ENCODE measurements at places on chromosomes 2 and 18.

GRCh38 chr2:176582176-176582575 is 312.9 kb downstream of the MTX2 start:
- no peak for DNase-seq

GRCh38 chr2:183011743-183012142 is 26.5 kb downstream of the NCKAP1 start:
- DNase-seq: no peak

GRCh38 chr2:1793001-1793867 is 48.9 kb upstream of the PXDN start:
- no peak for DNase-seq

- no peak for DNase-seq
Observed at GRCh38 chr2:163558251-163559021, 177.4 kb downstream of the FIGN start.

GRCh38 chr2:66836851-66837250 is 401.9 kb downstream of the MEIS1 start:
- no peak for DNase-seq

DNA sequence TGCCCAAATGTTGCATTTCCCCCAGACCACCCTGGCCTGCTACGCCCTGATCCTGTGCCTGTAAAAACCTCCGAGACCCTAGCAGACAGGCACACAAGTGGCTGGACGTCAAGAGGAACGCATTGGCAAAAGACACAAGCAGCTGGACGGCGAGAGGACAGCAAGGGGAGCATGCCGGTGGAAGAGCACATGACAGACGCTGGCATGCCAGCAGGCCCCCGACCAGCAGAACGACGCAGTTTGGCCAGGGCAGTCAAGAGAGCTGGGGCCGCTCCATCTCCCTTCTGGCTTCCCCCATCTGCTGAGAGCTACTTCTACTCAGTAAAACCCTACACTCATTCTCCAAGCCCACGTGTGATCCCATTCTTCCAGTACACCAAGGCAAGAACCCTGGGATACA is 42.1 kb downstream of the SAP130 start:
- no peak for DNase-seq

DNA sequence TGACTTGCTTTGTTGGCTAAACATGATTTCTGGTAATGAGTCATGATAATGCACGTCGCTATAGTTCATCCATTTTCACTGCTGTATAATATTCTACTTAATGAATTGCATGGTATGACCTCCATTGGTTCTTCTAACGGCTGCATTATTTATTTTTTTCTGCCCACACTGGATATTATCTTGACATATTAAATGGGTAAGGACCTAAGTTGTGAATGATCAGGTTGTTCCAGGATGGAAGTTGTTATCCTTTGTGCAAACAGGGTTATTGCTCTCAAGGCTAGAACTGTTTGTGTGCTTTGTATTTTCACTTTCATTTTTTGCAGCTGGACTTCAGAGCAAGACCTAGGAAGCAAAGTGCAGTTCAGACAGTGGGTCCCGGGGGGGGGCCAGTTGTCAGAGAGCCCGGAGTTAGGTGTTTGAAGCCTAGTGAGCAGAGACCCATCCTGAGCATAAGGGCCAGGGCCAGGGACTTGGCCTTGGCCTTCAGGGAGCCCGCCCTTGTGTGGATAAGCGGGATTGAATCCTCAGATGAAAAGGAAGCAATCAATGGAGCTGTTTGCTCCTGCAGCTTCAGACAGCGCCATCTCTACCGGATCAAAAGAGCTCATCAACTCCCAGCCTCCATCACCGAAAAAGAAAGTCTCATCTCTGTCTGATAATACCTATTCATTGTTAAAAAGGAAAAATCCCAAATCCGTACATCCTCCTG is 48.2 kb downstream of the AGAP1 start:
- DNase-seq: no peak

GRCh38 chr2:77521931-77522470 is at the start of gene LRRTM4:
LRRTM4 (minus strand) TSS chr2:77522376.
- DNase-seq: no peak

- DNase-seq: no peak
Observed at GRCh38 chr2:195560209-195560895, 96.7 kb upstream of the SLC39A10 start.

DNA sequence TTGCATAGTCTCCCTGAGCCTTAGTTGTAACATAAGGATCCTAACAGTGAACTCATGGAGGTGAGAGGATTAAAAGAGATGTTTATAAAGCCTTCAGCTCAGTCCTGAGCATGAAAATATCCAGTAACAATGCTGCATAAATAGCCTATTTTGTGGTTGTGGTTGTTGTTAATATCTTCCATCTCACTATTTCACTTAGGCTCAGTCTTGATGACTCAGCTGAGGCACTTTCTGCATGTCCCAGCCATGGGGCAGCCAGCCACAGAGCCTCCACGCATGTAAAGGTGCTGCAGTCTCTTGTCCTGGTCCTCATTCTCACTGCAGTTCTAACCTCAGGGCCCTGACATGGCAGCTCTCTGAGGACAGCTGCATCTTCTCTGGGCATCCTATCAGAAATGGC is 218.8 kb upstream of the PKDCC start:
- no peak for DNase-seq

DNA sequence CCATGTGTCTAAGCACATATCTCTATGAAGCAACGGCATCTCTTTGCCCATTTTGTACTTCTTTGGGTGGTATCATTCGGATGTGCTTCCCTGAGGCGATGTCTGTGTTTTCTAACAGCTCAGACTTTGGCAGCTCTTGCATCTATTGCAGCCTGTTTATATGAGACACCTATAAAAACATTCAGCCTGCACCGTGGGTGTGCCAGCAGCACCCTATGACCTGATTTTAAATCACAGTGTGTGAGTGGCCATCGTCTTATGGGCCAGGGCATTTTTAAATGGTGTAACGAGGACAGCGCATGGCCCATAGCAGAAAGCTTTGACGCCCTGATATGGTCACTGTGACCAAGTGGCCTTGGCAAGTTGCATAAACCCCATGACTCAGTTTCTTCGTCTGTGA is 12.9 kb downstream of the NPAS2 start:
- no peak for DNase-seq

- DNase-seq: no peak
Observed at GRCh38 chr2:14936426-14936825, 303.9 kb downstream of the LRATD1 start.

- DNase-seq: no peak
Observed at GRCh38 chr2:193869564-193869963, 1674.8 kb upstream of the TMEFF2 start.

GRCh38 chr2:238162251-238162845 is 3.6 kb downstream of the ERFE start:
- DNase-seq: no peak

- no peak for DNase-seq
Observed at GRCh38 chr2:100437751-100438150, 20.3 kb upstream of the CHST10 start.

DNA sequence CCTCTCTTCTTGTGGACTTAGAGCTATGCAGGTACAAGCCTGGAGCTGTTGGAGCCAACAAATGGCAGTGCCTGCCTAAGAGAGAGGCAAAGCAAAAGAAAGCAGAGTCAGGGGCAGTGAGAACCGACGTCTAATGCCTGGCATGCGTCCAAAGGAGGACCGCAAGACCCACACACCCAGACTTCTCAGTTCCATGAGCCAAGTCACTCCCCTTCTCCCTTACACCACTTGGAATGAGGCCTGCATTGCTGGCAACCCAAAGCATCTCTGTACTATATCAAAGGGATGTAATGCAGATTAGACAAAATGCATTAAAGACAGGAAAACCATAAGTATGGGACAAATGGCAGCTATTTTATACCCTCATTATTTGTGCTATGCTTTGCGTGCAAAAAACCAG is 49.9 kb upstream of the RNU4ATAC start:
- no peak for DNase-seq

GRCh38 chr2:118510807-118511206 is 336.6 kb downstream of the EN1 start:
- DNase-seq: no peak

DNA sequence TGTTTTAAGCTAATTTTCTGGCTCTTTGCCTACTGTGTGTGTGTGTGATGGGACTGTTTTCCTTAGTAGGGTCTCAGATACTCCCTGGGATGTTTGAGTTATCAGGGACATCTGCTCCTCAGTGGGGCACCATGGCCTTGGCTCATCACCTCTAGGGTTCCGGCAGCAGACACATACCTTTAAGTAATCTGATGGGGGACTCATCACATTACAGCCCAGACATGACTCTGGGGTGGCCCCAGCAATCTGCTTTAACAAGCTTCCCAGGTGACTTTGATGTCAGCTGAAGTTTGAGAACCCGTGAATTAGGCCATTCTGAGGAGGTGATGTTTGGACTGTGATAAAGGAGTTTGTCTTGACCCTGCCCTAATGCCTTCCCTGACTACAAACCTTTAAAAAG is 38.8 kb downstream of the DDX18 start:
- no peak for DNase-seq

DNA sequence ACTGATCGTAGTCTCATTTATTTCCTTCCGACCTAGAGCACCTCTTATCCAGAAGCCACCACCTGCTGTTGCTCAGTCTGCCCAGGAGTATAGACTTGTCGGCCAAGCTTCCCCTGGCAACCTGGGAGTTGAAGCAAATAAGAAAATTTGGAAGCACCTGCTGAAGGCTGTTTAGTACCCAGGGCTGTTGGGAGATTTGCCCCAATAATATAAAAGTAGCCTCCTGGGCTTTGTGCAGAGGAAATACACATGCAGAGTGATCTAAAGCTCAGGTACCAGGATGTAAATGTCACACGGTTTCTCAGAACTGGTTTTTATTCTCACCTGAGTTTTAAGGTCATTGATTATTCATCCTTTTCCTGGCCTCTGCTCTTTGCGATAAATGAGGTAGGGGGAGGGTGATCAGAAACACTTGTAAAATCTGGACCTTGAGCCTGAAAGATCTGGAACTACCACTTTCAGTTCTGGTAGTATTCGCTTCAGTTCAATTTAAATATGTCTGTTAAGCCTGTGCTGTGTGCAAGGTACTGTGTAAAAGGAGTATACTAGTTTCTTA is 789 bp upstream of the COX7A2L start:
- DNase-seq: no peak

- no peak for DNase-seq
Observed at GRCh38 chr2:140580532-140581151, 1550.2 kb downstream of the LRP1B start.

DNA sequence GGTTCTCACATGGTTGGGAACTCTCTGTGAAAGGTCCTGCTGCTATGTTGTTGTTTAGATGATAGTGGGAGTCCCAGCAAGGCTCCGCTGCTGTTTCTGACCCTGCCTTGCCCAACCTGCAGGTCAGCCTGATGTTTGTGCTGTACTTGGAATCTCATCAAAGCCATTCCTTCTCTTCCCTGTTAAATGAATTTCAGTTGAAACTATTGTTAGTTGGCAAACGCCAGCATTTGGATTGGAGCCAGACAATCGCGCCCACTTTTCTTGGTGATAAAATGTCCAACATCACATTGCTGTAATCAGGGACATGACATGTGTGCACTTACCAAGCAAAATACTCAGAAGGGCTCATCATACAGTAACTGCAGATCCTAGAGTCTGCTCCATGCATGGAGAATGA is 12.8 kb upstream of the TWSG1 start:
- DNase-seq: no peak

- no peak for DNase-seq
Observed at GRCh38 chr2:217741381-217741955, 261.3 kb downstream of the TNS1 start.

GRCh38 chr2:104213758-104214157 is 640.2 kb upstream of the POU3F3 start:
- no peak for DNase-seq

- no peak for DNase-seq
Observed at GRCh38 chr2:18903750-18904149, 314.4 kb upstream of the NT5C1B start.

- no peak for DNase-seq
Observed at GRCh38 chr2:232488097-232488711, 570 bp upstream of the ECEL1 start.

- DNase-seq: no peak
Observed at GRCh38 chr2:204264621-204265140, 280.6 kb upstream of the PARD3B start.

- DNase-seq: no peak
Observed at GRCh38 chr2:66457545-66457944, 22.6 kb downstream of the MEIS1 start.

DNA sequence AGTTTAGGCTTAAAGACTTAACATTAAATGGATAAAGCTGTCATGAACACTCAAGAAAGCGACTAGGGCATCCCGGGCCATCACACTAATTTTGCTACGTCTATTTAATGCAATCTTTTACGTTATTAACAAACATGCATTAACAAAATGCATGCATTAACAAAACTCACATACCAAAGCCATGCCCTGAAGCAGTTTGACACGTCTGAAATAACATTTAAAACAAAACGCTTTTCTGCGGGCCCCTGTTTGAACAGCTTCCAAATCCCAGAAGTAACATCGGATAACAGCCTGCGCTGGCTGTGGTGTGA is 458 bp downstream of the B4GALT6 start:
- DNase-seq: no peak
